Stimulated activated CD4-positive, alpha-beta T cell treated with anti-CD3 and anti-CD28 coated beads, Interleukin-12 subunit alpha, Interleukin-12 subunit beta, amount 100 ng/mL, for 24 hours (primary cell): ENCODE measurements at places on chromosomes 6 and 20.

DNA sequence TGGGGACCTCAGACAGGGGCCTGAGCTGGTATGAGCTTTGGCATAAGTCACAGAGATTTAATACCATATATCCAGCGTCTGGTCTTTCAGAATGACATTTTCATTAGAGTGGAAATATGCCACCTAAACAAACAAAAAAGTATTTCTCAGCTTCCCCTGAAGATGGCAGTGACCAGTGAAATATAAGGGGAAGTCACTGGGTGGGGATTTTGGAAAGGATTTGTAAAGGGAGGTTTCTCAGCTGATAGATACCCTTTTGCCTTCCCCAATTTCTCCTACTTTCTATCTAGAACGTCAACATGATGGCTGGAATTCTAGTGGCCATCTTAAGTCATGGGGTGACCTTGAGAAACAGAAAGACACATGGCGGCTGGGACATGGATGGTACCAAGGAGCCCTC, 137.7 kb upstream of the LRFN2 start:
- no peak for DNase-seq

DNA sequence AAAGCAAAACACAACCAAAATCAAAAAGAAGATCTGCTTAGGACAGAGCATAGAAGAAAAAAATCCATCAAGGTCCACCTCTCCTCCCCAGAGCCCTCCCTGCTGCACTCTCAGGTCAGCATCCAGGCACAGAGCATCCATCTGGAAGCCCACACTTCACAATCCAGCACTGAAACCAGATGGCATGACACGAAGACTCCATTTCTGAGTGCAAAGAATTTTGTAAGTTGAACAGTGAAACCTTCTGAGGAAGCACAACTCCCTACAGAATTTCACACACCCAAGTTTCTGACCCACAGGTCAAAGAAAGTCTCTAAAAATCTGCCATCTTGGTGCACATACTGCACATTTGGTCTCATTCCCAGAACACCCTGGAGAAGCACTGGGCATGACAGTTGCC, 128.8 kb upstream of the STXBP5 start:
- DNase-seq = no peak

DNA sequence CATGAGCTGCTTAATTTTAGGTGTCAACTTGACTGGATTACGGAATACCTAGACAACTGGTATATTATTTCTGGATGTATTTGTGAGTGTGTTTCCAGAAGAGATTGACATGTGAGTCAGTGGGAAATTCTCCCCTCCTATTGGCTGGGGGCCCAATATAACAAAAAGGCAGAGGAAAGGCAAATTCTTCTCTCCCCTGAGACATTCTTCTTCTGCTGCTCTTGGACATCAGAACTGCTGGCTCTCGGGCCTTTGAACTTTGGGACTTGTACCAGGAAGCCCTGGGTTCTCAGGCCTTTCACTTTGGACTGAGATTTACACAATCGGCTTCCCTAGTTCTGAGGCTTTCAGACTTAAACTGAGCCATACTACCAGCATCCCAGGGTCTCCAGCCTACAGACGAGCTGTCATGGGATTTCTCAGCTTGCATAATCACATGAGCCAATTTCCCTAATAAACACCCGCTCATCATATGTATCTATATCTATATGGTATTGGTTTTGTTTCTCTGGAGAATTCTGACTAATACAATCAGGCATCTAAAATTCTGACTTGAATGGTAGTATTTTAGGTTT, 7.6 kb upstream of the BTN3A3 start:
- DNase-seq = no peak

- no peak for DNase-seq
These were observed 851 bp downstream of the MAVS start for GRCh38 chr20:3847429-3847940.
